Activated naive CD4-positive, alpha-beta T cell treated with anti-CD3 and anti-CD28 coated beads for 36 hours (primary cell): ENCODE measurements at places on chromosomes 16 and 17.

DNA sequence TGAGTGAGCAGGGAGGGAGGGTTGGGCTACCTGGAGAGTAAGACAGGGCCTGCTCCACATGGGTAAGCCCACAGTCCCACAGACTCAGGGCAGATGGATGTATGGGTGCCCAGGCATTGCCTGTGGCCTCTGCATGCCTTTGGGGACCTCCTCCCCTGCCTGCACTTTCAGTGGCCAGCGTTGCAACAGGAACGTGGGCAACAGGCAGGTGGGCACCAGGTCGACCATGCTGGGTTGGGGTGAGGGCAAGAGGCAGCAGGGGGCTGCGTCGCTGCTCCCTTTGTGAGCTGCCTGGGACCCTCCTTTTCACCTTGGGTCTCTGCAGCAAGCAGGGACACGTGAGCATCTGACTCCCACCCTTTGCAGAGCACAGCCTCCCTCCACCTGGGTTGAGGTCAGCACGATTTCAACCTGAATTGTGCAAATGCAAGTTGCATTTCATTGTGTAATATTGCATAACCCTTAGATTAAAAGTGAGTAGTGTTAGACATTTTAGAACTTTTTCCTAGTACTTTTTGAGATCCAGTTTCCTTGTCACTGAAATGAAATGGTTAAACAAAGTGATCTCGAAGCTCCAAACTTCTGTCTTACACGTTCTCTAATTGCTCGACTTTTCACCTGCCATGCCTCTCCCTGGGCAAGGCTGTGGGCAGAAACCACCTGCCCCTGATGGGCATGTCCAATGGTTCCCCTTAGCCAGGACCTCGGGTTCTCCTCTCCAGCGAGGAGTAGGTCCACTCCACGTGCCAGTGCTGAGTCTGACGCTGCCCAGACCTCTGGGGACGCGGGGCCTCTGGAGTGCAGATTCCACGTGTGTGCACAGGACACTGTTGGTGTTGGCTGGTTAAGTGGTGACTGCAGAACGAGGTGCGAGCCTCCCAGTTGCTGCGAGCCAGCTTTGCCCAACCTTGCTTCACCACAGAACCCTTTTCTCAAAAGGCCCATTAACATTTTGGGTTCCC, 32.9 kb upstream of the IL17C start:
- DNase-seq: no peak

DNA sequence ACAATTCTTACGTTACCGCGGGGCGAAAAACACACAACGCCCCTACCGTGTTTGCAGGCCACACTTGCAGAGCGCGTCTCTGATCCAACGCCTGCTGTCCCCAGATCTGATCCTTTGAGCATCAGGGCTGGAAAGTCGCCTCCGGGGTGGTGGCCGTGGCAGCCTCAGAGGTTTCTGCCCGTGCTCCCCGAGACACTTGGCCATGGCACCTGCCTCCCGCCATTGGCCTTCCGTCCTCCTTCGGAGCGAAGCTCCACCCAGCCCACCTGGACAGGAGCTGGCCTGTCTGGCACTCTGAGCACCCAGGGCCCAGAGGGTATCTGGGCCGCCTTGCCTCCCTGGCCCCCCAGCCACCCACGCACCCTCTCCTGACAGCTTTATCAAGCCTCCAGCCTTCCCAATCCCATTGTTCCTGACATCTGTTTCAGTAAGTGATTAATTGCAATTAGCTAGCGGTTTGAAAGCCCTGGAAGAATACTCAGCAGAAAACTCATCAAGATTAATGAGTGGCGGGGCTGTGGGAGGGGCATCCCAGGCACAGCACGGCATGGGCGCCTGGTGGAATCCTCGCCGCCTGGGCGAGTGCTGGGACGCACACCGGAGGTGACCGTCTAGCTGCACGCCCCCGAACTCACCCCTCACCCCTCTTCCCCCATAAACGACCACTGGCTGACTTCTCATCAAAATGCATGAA, 181.5 kb upstream of the GSE1 start:
- no peak for DNase-seq

DNA sequence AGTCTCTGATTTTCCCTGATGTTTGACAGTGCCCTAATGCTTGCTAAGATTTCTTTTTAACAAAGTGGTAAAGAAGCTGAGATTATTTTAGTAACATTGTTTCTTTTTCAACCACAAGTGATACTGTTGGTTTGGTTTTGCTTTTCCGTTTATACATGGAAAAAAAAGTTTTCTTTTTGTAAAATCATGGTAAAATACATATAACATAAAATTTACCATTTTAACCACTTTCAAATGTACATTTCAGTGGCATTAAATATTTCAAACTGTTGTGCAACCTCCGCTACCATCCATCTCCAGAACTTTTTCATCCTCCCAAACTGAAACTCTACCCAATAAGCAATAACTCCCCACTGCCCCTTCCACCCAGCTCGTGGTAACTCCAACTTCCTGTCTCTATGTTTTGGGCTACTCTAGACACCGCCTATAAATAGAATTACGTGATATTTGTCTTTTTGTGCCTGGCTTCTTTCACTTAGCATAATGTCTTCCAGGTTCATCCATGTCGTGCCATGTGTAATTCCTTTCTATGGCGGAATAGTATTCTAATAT, 4.6 kb downstream of the CIITA start:
- DNase-seq: no peak

GRCh38 chr17:45752246-45752645, 31.9 kb upstream of the CRHR1 start:
- DNase-seq: no peak

DNA sequence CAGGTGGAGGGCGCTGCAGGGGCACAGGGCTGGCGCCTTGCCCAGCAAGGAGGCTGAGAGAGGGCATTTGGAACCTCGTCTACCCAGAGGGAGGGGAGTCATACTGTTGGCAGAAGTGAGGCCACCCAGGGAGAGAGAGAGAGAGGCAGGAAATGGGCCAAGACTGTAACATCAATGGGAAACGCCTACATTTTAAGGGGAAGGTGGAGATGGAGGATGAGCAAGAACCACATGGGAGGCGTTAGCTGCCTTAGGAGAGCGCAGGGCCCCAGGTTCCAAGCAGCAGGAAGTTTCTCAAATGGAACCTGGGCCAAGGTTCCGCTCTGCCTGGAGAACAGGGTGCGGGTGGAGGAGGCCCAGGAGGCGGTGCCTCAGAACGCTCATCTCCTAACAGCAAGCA, 2.7 kb upstream of the WFDC1 start:
- no peak for DNase-seq

DNA sequence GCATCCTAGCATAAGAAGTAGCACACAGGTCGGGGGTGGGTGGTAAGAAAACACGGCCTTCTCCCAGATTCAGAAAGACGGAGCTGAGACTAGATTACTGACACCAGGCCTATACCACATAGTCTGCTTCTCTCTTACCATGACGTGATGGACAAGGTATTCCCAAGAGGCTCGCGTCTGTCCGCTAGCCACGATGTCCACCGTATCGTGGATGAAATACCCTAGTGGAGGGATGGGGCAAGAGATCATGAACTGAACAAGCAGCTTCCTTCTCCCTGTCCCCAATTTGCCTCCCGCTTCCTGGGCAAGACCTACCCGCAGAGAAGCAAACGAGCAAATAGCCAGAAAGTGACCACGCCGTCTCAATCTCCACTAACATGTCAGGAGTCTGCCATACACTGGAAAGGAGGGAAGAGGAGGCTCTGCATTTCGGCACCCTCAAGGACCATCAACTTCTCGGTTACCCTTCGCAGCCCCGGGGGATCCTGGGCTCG, 820 bp downstream of the TLCD1 start:
- DNase-seq: no peak

- DNase-seq: no peak
These were observed 39.0 kb downstream of the CUEDC1 start for GRCh38 chr17:57915985-57916757.

- no peak for DNase-seq
These were observed 2.0 kb downstream of the CRYM start for GRCh38 chr16:21276090-21276489.

DNA sequence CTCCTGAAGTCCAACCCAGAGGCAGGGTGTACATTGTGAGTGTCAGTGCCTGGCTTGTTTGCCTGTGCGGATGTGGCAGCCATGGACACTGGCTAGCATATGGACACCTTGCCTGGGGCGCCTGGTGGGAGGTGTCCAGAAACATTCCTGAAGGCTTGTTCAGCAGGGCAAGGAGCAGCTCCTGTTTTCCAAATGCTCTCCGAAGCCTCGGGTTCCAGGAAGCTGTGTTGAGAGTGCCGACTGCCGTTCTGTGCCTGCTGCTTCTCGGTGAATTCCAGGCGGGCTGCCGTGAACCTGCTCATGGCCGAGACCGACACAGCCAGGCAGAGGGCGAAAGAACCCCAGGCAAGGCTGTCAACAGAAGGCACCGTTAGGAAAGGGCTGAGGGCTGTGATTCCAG, 10.9 kb upstream of the DHRS7C start:
- DNase-seq: no peak

DNA sequence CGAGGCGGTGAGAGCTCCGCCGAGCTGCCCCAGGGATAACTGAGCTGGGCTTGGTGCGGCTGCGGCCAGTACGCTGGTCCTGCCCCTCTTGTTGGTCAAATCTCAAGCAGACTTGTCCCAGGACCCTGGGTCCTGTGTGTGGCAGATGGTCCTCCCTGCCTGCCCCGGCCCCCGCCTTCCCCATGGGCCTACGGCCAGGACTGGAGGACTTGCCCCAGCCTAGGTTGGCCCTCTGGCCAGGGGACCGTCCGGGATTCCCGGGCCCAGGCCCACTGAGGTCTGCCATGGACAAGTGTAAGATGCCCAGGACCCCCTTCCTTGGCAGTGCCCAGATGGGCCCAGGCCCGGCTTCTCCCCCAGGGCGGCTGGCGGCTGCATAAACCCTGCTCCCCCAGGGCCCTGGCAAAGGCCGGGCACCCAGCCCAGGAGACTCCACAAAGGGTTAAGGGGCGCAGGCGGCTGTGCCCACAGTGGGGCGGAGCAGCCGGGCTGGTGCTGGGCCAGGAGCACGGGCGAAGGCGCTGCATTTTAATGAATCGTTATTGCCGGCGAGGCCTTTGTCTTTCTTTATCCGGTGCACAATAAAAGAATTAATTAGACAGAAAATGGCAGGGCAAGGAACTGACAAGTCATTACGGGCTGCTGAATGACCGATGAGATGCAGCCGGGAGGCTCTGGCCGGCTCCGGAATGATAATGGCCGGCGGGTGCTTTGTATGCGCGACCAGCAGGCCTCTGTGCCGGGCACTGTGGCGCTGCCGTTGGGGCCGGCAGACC, 9.1 kb downstream of the SOX8 start:
- DNase-seq: no peak

DNA sequence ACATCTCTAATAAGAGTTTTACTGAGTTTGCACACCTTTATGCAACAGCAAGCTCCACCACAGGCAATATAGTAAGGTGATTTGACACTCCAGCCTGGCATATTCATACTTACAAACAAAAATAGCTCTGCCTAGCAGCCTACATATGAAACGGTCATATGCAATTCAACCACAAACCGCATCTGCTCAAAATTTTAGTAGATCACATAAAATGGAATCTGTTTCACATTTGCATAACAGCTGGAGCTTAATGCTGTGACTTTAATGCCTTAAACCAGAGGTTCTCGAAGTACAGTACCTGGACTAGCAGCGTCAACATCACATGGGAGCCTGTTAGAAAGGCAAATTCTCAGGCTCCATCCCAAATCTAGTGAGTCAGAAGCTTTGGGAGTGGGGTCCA, 578.4 kb downstream of the CDH11 start:
- no peak for DNase-seq

DNA sequence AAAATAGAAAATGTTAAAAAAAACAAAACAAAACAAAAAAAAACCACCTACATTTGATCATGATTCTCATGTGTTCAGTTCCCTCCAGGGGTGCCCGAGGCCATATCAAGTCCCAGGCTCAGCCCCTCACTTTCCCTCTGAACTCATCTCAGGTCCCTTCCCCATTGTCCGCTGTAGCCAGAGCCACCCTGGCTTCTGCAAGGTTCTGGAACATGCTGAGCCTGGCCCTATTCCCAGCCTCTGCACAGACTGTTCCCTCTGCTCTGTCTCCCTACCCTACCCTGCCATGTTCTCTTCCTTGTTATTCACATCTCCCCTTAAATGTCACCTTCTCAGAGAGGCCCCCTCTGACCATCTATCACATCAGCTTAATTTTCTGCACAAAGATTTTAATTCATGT, 46.9 kb downstream of the TK2 start:
- no peak for DNase-seq

- no peak for DNase-seq
These were observed 5.1 kb downstream of the TMEM235 start for GRCh38 chr17:78236362-78237127.

GRCh38 chr17:48639136-48639535, 13.0 kb upstream of the HOXB9 start:
- no peak for DNase-seq

DNA sequence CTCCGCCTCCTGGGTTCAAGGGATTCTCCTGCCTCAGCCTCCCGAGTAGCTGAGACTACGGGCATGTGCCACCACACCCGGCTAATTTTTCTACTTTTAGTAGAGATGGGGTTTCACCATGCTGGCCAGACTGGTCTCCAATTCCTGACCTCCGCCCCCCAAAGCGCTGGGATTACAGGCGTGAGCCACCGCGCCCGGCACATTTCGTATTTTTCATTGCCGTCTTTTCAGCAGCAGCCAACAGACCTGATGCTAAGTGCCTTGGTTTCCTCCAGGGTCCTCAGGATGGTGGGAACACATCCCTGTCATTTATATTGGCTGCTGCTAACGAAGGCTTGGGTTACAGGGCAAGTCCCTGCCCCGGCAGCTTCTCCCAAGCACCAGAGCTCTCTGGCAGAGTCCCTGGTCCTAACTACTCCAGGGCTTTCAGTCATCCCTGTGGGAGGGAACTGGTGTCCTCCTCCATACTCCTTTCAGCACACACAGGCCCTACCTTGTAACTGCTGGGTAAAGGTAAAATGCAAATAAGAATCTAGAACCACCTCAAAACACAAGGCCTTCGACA, 1.5 kb upstream of the RNF157 start:
- DNase-seq: no peak

GRCh38 chr17:65332375-65332774, 195.2 kb downstream of the RGS9 start:
- DNase-seq: no peak

DNA sequence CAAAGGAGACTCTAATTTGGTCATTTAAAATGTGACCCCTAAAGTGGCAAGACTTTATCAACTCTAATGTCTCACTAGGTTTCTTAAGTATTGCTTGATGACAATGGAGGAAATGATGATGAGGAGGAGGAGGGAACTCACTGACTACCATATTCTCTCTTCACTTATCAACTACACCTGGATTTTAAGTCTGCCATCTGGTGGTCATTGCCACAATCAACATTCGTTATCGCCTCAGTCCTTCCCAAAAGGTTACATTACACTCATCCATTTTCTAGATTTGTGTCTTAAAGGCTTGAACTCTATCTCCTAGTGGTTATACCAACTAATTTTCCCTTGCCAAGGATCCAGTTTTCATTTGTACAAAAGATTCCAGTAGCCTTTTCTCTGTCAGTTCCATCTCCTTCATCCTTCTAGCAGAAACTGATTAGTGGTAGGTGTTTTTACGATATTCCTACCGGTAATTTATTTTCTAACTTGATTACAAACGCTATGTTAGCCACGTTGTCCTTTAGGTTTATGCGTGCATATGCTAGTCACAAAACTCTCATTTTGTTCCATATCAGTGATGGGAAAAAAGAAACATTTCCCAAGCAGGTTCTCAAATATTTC, 114.6 kb upstream of the NOG start:
- DNase-seq: peak; percentile 39
